ACHN (cell line): ENCODE measurements at places on chromosomes 12 and 14.

DNA sequence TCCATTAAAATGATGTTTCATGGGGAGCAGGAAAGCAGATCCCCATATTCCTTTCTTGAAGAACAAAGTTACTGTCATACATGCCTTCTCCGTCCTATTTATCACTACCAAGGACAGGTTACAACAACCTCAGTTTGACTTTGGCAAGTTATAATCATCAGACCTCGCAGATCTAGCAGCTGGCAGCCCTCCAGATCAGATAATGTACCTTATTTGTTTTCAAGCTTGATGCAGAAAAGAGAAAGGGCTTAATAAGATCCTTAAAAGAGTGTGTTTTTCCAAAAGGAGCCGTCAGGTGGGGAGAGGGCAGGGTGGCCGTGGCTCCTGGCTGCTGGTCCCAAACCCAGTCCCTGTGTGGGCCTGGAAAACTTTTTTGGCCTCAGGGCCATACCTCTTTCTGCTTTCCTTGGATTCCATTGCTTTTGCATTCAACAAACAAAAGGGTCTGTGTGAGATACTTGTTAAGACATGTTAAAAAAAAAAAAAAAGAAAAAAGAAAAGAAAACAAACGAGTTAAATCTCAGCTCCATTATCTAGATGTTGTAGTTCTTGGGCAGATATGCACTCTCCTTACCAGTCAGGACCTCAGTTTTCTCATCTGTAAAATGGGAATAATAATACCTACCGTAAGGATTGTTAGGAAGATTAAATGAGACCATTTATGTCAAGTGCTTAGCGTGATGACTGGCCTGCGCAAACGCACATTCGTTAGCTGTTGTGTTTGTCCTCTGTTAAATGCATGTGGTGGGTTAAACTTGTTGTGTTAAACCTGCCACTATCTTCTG, 64.6 kb downstream of the B4GALNT3 start:
- no peak for DNase-seq

- no peak for DNase-seq
These were observed 150.9 kb downstream of the EGLN3 start for GRCh38 chr14:33799705-33800570.

DNA sequence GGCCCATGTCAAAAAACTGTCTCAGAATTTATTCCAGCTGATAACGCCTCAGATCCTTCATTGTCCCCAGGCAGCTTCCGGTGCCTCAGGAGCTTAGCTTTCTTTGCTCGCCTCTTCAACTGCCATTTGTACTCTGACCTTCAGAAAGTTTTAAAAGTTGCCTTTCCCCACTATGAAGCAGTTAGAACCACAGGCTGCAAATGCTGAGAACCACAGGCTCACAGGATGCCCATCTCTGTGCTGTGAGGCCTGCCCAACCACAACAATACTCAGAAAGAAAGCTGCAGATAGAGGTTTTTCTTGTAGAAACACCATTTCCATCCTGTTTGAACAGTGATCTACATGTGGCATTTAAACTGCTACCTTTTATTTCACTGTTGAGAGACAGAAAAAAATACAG, 131.1 kb downstream of the PRKCH start:
- DNase-seq: no peak

DNA sequence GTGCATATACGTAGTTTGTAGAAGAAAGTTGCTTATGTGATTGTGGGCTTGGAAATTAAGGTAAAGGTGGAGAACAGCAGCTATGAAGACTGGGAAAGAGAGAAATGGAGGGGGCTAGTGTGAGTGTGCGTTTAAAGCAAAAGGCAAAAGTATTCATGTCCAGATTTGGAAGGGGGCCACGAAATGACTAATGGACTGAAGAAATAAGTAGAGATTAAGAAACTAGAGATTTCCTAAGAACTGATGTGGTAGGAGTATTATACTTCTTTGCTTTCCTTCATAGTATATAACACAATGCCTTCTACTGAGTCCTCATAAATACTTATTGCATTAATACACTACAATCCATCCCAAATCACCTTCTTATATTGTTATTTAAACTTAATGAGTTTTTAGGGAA, 298.6 kb upstream of the NOVA1 start:
- no peak for DNase-seq

DNA sequence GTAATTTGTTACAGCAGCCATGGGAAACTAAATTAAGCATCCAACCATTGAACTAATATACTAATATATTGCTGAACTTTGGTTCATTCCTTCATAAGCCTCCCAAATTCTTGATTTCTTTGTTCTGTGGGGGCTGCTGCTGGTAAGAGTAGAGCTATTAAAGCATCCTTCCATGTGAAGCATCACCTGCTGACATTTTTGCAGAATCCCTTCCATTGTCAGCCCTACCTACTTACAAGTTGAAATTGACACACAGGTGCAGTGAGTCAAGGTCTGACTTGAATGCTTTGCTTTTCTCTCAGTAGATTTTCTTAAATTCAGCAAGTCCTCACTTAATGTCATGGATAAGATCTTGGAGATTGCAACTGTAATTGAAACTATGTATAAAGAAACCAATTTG, 474.4 kb downstream of the APAF1 start:
- DNase-seq: no peak
